ENCODE measurements at places on chromosomes 7 and 10.

GRCh38 chr10:60896033-60896432 is 48.0 kb downstream of the RHOBTB1 start:
- no peak for DNase-seq

DNA sequence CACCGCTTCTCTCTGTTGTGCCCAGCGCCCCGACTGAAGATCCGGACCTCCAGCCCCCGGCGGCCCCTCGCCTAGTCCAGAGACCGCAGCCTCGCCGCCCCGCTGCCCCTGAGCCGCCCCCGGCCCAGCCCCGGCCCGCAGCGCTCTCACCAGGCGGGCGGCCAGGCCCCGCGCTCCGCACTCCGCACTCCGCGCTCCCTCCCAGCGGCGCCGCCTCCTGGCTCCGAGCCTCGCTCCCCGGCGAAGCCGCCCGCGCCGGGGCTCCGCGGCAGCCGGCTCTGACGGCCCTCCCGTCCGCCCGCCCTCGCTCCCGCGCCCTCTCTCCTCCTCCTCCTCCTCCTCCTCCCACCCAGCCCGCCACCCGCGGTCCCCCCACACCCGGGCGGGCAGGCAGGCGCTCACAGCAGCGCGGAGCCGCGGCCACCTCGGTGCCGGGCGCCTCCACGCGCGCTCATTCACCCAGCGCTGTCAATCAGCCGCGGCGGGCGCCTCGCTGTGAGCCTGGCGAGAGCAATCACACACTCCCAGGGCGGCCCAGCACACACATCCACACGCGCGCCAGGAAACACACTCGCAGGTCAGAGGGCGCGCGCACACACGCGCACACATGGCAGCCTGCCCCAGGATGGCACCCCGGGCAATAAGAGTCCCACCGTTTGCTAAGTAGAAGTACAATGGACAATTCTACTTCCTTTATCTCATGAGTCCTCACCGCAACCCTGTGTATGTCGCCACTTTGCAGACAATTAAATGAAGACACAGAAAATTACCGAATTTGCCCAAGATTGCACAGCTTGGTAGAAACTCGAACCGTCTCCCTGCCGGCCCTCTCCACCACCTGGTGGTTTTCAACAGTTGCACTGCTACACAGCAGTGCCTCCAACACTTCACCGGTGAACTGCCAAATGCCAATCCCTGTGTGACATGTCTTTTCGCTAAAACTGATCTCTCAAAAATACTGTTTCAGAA is at the start of gene PRRT4:
TSS of gene PRRT4 (minus strand) at position 280 of the 969 bp plus-strand sequence.
- DNase-seq, result no peak

DNA sequence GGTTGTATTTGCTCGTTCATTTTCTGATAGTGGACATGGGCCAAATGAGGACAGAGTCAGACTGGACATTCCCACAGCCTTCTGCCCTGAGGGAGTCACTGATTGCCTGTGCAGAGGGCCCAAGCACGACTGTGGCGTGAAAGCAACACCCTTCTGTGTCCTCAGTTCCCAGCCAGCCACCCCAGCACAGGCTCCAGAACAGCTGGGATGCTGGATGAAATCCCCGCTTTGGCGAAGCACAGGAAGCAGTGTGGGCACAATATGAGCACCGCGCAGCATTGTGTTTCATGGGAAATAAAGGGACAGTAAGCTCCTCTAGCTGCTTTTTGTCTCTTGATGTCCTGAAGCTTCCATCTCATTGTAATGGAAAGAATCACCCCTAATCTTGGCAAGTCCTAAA is 20.5 kb downstream of the TRIL start:
- DNase-seq, result no peak

GRCh38 chr7:23964715-23965114 is 254.7 kb downstream of the STK31 start:
- no peak for DNase-seq

DNA sequence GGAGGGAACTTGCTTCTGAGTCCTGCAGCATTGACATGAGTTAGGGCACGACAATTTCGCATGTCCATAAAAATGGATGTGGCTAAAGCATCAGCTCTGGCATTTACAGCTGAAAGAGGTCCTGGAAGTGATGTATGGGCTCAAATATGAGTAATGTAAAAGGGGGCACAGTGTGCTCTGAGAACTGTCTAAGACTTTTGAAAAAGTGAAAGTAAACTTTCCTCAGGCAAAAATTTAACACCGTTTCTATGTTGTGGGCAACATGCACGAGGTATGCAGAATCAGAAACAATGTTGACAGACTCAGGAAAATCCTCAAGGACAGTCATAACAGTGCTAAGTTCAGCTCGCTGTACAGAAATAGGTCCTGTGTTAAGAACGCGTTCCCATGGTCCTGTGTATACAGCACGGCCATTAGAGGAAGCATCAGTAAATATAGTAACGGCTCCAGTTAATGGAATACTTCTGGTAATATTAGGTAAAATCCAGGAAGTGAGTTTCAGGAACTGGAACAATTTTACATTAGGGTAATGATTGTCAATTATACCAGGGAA is 37.9 kb upstream of the AKR1C2 start:
- DNase-seq, result no peak

- DNase-seq, result no peak
Observed at GRCh38 chr7:2468227-2468626, 8.0 kb downstream of the GRIFIN start.

GRCh38 chr10:121668314-121669027 is 70.2 kb upstream of the FGFR2 start:
- no peak for DNase-seq

- no peak for DNase-seq
Observed at GRCh38 chr7:138663725-138664710, 37.1 kb downstream of the SVOPL start.

DNA sequence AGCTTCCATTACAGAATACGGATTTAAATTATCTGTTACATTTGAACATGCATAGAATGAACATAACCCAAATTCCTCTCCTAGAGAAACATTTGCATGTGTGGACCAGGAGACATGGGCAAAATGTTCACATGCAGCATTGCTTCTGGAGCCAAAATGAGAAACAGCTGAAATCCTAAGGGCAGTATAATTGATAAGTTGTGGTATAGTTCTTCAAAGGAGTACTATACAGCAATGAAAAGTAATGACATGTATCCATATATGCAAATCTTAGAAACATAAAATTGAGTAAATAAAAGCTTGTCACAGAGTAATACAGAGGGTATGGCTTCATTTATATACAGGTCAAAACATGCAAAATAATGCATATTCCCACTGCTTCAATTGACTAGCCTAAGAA is 77.1 kb downstream of the RAB11FIP2 start:
- DNase-seq, result no peak

- DNase-seq, result no peak
Observed at GRCh38 chr7:93219868-93220267, 6.4 kb downstream of the HEPACAM2 start.

DNA sequence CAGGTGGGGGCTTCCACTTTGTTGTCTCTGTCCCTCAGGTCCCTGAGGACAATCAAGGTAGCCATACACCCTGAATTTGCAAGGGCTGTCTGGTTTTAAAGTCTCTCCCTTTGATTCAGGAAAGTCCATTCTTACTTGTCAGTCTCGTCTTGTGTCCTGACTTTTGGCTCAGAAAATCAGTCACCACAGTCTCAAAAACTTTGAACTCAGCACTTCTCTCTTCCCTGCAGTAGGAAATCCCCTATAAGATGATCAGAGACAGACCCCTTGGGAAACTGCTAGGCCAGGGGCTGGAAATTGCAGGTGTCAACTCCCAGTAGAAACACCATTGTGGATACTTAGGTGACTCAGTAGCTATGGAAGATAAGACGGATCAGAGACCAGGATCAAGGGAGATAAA is 73.1 kb downstream of the CDC123 start:
- no peak for DNase-seq

DNA sequence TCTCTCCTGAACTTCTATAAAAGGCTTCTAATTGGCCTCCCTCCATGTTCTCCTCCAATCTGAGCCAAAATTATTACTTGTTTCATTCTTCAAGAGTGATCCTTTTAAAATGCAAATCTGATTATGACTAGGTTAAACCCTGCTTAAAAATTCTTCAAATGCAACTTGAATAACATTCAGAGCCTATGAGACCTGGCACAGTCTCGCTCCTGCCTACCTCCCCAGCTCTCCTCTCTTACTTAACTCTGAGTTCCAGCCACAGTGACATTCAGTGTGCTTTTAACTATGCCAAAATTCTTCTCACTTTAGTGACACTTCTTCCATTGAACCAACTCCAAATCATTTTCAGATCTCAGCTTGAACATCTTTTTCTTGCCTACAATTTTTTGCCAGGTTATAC is 68.8 kb downstream of the TMEM168 start:
- DNase-seq, result no peak

DNA sequence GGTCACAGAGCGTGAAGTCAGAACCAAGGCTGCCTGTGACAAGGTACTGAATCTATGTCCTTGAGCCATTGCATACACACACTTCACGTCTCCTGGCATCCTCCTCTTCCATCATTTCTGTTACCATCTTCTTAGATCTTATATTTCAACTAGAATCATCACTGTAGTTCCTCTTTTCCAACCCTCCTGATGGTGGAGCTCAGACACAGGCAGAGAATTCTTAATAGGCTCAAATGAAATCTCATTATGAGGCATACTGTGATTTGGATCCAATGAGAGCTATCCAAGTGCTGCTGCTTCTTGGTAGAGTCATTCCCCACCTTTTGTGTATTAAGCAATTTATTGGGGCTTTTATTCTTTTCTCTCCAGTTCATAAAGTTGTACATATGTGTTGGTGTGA is 113.2 kb downstream of the CALCR start:
- DNase-seq, result no peak

DNA sequence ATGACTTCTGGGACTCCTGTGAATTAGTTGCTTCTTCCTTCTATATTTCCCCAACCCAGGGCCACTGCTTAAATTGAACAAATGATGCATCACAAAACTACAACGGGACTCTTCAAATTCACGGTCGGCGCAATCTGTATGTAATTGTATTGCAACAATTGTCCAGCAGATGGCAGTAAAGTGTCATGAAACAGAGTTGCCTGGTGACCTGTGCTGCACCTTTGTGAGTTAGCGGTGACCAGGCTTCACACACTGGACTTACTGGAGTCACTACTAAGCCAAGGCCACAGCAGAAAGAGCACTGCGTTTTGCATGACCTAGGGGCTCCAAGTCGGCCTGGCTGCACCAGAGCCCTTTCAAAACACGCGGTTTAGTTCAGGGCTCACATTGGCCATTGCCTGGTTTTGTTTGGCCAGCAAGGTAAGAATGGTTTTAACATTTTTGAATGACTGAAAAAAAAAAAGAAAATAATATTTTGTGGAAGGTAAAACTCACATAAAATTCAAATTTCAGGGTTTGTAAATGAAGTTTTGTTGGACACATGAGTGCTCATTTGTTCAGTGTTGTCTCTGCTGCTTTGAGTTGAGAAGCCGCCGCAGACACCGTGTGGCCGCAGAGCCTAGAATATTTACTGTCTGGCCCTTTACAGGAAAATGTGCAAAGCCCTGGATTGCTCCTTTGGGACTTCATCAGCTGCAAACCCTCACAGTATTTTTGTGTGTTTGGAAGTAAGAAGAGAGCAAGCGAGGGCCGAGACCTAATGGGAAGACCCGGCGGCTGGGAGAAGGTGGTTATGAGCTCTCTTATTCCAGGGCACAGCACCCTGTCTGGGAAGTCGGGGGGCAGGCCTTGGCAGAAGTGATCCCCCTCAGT is 23.2 kb upstream of the ZNF32 start:
- DNase-seq, result peak; percentile 19

DNA sequence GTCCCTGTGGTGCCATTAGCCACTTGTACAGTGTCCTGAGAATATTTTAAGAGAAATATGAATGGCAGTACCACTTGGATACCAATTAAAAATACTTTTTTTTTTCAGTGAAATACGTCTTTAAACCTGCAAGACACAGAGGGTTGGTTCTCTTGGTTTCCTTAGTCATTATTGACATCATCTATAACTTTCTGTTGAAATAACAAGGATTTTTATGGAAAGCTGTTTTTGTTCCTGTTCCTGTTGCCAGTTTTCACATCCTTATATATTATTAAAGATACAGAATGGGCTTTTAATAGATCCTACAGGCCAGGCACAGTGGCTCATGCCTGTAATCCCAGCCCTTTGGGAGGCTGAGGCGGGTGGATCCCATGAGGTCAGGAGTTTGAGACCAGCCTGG is 579.9 kb downstream of the AUTS2 start:
- DNase-seq, result no peak

- peak; percentile 63 for DNase-seq
Observed at GRCh38 chr7:129144095-129144833, at the start of gene TSPAN33. Gene TSPAN33, plus strand, starts transcription at chr7:129144707. Its CDS starts 274 bp downstream, at chr7:129144981.

GRCh38 chr10:98268694-98269431 is 869 bp upstream of the LOXL4 start:
- no peak for DNase-seq

DNA sequence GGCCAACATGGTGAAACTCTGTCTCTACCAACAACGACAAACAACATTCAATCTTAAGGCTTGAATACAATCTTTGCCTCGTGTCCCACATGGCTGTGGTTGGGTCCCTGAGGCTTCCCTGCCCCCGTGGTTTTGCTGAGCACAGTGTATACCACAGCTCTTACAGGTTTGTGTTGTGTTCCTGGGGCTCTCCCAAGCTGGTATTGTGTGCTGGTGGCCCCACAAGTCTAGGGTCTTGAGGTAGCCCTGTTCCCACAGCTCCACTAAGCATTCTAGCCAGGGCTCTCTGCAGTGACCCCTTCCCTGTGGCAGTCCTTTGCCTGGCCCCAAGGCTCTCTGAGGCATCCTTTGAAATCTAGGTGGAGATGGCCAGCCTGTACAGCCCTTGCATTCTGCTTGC is 68.0 kb upstream of the CCNY start:
- DNase-seq, result no peak

DNA sequence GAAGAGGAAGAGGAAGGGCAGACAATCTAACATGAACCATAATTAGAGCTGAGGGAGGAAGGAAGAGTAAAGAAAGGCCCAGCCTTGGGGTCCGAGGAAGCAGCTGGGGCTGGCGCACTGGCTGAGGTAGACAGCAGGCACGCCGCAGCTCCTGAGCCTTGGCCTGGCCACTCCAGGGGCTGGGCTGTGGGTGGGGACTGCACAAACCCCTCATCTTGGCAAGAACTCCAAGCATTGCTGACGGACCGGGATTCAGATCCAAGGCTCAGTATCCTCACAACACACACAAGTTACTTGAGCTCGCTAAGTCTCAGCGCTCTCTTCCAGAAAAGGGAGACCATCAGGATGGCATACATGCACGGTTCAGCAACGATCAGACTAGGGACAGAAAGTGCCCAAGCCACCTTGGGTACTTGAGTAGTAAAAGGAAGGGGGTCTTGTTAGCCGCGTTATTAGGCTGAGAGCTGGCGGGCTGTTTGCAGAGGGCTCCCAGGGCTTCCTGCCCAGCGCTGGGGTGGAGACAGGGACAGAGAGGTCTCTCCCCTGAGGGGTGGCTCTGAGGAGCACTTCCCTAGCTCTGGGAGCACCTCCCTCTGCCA is 4.5 kb downstream of the TNS3 start:
- no peak for DNase-seq
